Fibroblast of villous mesenchyme (primary cell): ENCODE measurements at places on chromosomes 2 and 18. TPM values are rescaled to one million over a fixed set of nuclear protein-coding genes. Genes with fewer than 3 reads are reported as not detected.

Gene SERPINB11
- not detected in 2 replicates for total RNA-seq

Gene AMER3
- total RNA-seq = not detected in 2 replicates

Gene ITPRIPL1
- 3.2 and 5.2 TPM in 2 replicates for total RNA-seq

Gene PDCD1
- not detected in 2 replicates for total RNA-seq

Gene KCNK3
- under 0.01 TPM in 2 replicates for total RNA-seq

Gene IL36B
- not detected in 2 replicates for total RNA-seq

Gene STPG4
- 0.64 and 2.2 TPM in 2 replicates for total RNA-seq

Gene PLGLB1
- total RNA-seq = 0.32 and 3.0 TPM in 2 replicates

Gene TUBB8B
- 0.32 and 0.43 TPM in 2 replicates for total RNA-seq

Gene ARHGAP25
- total RNA-seq = 3.0 and 3.5 TPM in 2 replicates

Gene RESP18
- not detected in 2 replicates for total RNA-seq
